ENCODE measurements at places on chromosomes 7 and 10. TPM values are rescaled to one million over a fixed set of nuclear protein-coding genes. Genes with fewer than 3 reads are reported as not detected.

Gene NRG3
- polyA plus RNA-seq: 14.3 TPM

- DNase-seq: no peak
Measured at GRCh38 chr7:55573234-55573900, 1.1 kb upstream of the VOPP1 start.

DNA sequence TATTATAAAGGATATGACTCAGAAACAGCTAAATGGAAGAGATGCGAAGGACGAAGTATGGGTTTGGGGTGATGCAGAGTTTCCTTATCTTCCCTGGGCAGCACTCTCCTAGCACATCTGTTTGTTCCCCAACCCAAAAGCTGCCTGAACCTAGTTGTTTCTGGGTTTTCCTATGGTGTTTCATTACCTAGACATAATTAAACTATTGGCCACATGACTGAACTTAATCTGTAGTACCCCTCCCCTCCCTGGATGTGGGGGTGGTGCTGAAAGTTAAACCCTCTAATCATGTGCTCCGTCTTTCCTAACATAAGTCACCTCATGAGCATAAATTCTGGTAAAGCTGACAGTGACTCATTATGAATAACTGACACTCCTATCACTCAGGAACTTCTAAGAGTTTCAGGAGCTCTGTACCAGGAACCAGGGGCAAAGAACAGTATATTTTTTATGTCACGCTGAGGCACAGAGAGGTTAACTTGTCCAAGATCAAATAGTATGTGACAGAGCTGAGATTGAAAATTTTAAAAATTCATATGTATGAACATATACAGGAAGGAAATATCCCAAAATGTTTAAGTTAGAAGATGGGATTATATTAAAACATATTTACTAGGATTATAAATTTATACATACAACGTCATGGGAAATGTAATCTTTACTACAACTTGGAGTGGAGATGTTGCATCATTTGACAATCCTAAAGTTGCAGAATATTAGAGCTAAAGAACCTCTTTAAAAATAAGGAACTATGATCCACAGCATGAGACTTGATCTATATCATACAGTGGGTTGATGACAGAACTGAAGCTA is 4.8 kb downstream of the STRIP2 start:
- no peak for DNase-seq

DNA sequence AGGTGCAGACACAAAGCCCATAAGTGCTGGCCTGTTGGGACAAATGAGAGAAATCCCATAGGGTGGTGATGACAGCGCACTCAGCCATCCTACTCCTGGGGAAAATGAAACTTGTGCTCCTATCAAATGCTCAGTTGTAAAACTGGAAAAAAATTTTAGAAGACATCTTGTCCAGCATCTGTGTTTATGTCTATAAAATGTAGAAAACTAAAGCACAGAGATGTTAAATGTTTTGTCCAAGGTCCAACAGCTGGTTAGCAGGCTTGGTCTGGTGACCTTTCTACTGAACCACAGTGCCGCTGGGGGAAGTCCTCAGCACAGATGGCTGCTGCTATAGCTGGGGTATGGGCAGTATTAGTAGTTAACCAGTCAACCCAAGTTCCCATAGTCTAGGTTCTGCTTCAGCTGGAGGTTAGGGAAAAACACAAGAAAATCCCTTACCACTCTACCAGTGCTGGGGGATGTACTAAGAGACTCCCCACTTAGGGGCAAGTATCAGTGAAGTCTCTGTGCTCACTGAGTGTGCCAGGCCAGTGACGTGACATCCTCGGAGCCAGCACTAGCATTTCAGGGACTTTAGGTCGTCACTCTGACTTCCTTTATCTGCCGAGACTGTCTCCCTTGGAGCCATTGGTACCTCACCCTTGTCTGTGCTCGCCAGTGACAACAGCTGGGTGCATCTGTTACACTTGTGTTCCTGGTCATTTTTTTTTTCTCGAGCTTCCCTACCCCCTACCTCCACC is 1.9 kb downstream of the TSPAN33 start:
- no peak for DNase-seq

GRCh38 chr7:12064586-12065127 is 146.4 kb upstream of the TMEM106B start:
- no peak for DNase-seq

GRCh38 chr7:16063716-16064675 is 357.3 kb downstream of the CRPPA start:
- DNase-seq: no peak

DNA sequence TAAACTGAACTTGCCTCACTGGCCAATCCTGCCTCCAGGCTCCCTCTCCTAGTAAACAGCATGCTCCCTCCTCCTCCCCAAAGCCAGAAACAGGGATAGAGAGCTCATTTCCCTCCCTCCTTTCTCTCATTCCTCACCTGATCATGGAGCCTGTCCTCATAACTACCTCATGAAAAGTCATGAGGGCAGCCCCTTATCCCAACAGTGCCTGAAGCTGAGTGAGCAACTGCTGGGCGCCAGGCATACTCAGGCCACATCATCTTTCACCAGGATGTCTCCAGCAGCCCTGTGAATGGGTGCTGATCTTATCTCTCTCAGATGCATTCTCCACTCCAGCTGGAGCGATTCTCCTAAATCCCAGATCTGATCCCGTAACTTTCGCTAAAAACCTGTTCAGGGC is 307.2 kb downstream of the PRPF18 start:
- DNase-seq: no peak

GRCh38 chr7:151248346-151249033 is at the start of gene SMARCD3:
Gene SMARCD3 (minus strand): TSS chr7:151248694. CDS start chr7:151248562, 132 bp downstream.
- no peak for DNase-seq

Gene ADAM22
- 10.6 TPM for polyA plus RNA-seq

DNA sequence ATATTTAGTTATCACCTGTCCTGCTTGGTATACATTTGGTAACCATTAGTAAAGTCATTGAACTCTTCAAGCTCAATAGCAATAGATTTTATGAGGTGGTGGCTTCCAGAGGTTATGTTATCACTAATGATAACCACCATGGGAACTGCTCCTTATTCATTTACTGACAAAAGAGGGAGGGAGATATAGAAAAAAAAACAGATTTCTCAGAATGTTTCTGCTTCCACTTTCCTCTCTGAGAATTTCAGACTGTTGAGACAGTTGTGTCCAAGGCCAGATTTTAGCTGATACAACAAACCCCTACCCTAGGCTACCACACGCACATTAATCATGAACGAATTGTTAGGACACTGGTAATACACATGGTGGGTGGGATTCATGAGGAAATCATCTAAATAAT is 154.0 kb upstream of the AOAH start:
- DNase-seq: no peak

DNA sequence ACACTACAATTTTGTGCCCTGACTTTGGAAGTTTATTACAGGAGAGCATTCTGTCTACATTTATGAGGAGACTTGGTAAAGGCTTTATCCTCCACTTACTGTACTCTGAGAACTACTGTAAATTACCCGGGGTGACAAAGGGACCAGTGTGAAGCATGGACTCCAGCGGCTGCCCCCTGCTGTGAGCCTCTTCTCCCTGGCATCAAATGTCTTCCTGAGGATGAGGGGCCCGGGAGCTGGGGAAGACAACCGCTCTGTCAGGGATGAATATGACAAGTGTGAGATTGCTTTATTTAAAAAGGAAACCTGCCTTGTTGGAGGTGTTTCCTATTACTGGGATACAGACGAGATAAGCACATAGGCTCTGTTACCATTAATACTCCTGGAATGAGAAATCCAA is 714.8 kb downstream of the CCSER2 start:
- DNase-seq: no peak

Gene AKR1D1
- polyA plus RNA-seq: not detected

Gene PTPN20
- polyA plus RNA-seq: 1.9 TPM

Gene GPER1
- polyA plus RNA-seq: 5.9 TPM

Gene SH2B2
- polyA plus RNA-seq: 2.6 TPM

Gene ANKRD1
- polyA plus RNA-seq: 0.73 TPM

Gene NOS3
- polyA plus RNA-seq: 14.2 TPM

- no peak for DNase-seq
Measured at GRCh38 chr10:62733654-62734293, 70.7 kb upstream of the ADO start.

GRCh38 chr10:98101366-98101765 is 33.1 kb upstream of the R3HCC1L start:
- DNase-seq: no peak

DNA sequence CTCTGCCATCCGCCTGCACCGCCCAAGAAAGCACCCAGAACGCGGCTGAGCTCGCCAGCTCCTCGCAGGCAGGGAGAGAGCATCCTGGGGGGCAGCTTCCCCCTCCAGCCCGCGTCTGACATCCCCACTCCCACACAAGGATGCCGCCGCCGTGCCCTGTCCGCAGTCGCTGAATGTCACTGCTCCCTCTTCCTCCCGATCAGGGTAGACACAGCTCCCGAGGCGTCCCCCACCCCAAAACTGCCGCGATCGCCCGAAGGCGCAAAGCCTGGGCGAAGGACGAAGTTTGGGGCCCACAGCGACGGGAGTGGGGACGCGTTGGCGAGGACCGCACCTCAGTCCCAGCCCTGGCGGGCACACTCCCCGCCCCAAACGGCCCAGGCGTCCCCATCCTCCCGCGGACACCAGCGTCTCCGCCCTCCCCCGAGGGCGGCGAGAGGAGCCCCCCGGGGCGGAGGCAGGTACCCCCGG is 1.5 kb upstream of the KAT6B start:
- no peak for DNase-seq

- DNase-seq: no peak
Measured at GRCh38 chr10:112330162-112330561, 43.8 kb upstream of the ACSL5 start.

DNA sequence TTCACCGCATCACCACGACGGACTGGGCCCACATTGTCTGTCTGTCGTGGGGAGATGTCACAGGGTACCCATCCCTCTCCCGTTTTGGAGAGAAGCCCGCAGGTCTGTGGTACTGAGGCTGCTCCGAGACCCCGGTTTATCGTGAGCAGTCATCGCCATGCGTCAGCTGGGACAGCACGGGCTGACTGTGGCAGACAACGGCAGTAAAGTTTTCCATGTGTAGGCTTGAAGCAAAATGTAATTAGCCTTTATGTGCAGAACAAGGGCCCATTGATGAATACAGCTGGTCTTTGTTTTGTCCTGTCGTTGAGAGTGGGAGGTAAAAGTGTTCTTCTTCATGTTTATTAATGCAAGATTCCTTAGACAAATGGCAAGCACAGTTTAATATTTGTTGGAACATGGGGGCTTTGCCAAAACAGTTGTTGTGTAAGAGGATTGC is 167.4 kb upstream of the SH2B2 start:
- no peak for DNase-seq

DNA sequence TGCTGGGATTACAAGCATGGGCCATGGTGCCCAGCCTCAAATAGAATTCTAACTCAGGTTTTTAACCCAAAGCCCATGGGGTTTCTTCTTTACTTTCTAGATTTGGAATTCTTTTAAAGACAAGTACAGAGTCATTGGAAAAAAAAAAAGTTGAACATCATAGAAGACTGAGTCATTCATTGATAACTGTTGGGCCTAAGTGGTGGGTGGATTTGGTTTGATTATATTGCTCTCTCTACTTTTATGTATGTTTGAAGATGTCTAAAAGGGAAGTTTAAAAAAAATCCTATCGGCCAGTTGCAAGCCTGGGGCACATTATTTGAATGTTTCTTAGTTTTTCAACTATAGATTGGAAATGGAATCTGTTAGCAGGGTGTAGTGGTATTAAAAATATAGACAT is 49.7 kb downstream of the INPP5F start:
- no peak for DNase-seq

Gene CHAT
- not detected for polyA plus RNA-seq

- DNase-seq: no peak
Measured at GRCh38 chr10:108779501-108779900, 1143.8 kb downstream of the XPNPEP1 start.

- DNase-seq: no peak
Measured at GRCh38 chr10:3639546-3639945, 145.5 kb downstream of the KLF6 start.

Gene DLX6
- polyA plus RNA-seq: 0.08 TPM

DNA sequence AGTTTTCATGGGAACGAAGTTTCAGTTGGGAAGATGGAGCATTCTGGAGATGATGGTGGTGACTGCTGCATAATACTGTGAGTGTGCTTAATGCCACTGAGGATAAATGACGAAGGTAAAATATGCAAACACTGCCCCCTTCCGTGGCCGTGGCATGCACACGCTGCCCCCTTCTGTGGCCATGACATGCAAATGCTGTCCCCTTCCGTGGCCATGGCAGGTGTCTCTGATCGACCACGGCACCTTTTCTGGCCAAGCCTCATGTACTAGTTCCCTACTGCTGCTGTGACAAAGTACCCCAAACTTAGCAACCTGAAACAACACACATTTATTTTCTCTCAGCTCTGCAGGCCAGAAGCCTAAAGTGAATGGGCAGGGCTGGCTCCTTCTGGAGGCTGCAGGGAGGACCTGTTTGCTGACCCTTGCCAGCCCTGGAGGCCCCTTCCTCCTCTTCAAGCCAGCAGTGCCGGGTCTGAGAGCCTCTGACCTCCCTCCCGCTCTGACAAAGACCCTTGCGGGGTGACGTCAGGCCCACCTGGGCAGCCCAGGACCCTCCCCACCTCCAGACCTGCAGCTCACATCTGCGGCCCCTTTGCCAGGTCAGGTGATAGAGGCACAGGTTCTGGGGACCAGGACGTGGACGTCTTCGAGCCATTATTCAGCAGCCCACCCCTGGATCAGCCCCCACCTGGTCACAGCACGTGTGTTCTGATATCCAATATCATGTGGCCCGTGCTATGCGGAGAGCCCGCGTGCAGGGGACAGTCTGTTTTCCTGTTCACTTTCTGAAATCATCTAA is 82.0 kb downstream of the MICALL2 start:
- DNase-seq: no peak

GRCh38 chr7:26267601-26268166 is 24.0 kb upstream of the SNX10 start:
- DNase-seq: no peak

Gene ZPBP
- polyA plus RNA-seq: 0.21 TPM

- DNase-seq: no peak
Measured at GRCh38 chr10:18620856-18621255, 30.5 kb downstream of the NSUN6 start.

- DNase-seq: no peak
Measured at GRCh38 chr10:133159611-133159949, 439 bp upstream of the KNDC1 start.

Measured in right renal pelvis (tissue), 4 donors.